ENCODE measurements at places on chromosomes 16 and 17. TPM values are rescaled to one million over a fixed set of nuclear protein-coding genes. Genes with fewer than 3 reads are reported as not detected.

RNF43 gene
- total RNA-seq: 0.14 TPM

DNA sequence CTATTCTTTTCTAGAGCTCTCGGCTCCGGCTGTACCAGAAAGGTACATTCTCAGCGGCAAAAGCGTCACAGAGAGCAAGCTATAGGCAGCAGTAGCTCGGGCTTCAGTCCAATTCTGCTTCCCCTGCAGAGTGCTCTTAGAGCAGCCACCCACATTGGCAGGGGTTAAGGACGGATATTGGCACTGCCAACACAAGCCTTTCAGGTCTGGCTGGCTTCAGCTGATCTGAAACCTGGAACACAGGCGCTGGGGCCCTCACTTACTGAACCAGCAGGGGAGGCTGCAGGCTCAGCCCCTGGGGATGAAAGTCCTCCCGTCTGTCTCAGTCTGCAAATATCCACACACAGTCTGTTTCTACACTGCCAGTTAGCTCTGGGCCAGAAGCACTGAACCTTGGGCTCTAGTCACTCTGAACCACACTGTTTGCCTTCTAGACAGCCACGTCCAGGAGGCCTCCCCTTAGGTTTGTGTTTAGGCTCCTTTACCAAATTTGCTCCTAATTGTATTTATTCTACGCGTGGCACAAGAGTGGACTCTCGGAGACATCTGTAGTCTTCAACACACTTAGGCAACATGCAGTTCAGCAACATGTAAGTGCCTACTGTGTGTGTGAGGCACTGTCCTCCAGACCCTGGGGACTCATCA, 40.1 kb downstream of the HIC1 start:
- DNase-seq: no peak

DNA sequence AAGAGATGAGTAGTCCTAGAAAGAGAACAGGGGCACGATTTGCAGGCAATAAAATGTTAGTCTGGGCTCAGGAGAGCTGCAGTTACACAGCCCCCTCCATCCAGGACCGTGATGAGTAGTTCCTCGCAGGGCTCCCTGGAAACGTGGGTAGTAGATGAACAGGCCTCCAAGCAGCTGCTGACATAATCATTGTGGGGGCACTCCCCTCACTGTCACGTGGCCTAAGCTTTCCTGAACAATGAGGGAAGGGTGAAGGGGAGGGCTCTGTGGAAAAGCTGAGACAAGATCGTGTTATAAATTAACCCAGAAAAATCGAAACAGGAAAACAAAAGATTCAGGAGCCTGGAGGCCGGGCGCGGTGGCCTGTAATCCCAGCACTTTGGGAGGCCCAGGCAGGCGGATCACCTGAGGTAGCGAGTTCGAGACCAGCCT, 1.3 kb upstream of the PER1 start:
- peak; percentile 91 for DNase-seq

- DNase-seq: no peak
Observed at GRCh38 chr16:83592778-83593177, 215.0 kb upstream of the HSBP1 start.

- DNase-seq: no peak
Observed at GRCh38 chr17:17536702-17537101, 40.5 kb upstream of the RASD1 start.

- no peak for DNase-seq
Observed at GRCh38 chr17:70420861-70421445, 251.6 kb downstream of the KCNJ2 start.

DNA sequence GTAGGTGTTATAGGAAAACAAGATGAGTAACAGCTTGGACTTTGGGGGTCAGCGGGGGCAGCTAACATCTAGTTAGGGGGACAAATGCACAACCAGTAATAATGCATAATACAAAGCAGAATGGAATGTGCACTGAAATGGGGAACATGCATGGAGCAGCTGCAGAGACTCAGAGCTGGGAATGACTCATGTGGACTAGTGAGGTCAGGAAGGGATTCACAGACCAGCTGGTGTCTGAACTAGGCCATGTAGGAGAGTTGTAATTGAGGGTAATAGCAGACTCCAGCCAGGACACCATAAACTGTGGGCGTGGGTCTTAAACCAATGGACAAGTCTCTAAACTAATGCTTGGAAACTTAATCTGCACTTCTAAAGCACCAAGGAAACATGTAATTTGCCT, 176.8 kb upstream of the ASIC2 start:
- DNase-seq: peak; percentile 73
